ENCODE measurements at places on chromosomes 11 and 22.

GRCh38 chr11:76735841-76736240 lies 47.3 kb upstream of the TSKU start:
- DNase-seq, result no peak

DNA sequence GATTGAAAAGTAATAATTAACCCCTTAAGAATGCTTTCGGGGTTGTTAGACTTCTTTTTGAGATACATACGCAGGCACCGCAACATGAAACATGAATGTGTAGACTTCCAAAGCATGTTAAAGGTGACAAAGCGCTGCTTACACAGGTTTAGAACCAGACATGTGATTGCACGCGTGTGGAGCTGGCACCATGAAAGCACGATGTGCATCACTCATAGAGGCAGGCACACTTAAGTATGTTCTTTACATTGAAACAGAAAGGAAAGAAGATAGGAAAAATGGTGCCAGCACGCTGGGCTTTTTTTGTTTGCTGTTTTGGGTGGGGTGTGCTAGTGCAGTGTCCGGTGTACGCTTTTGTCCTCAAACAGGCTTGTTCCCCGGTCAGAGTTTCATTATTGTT lies 83.6 kb upstream of the PPARA start:
- no peak for DNase-seq

GRCh38 chr11:6321961-6322362 lies 1.7 kb upstream of the CAVIN3 start:
- no peak for DNase-seq

GRCh38 chr22:40322021-40322420 lies 24.3 kb upstream of the ADSL start:
- no peak for DNase-seq

DNA sequence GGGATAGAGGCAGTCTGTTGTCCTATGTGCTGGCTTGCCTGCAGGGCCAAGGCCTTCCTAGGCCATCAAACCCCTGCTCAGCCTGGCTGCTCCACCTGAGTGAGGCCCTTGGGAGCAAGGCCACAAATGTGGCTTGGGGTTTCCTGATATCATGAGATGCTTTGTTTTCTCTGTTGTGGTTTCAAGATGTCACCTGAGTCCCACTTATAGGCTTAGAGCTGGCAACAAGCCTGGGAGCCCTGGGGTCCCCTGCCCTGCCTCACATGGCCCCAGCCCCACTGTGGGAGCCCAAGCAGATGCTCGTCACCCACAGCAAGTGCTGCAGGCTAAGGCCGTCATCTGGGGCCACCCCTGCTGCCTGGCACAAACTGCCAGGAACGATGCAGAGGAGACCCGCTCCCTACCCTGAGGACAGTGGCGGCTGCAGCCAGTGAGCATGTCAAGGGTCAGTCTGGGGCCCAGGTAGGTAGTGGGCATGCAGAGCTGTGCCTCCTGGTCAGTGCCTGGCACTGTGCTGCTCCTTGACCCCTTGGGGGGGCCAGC lies 75.4 kb upstream of the KCNQ1OT1 start:
- DNase-seq, result peak; percentile 3

- no peak for DNase-seq
Measured at GRCh38 chr22:38727123-38727522, 21.4 kb downstream of the GTPBP1 start.

Data from activated gamma-delta T cell treated with Interleukin-2 at 50 U/mL for 16 hours (primary cell).